NCI-H1436 (cell line): ENCODE measurements at places on chromosomes 2 and 18.

- DNase-seq: peak; percentile 46
These were observed 6.5 kb downstream of the SPR start for GRCh38 chr2:72893594-72894319.

DNA sequence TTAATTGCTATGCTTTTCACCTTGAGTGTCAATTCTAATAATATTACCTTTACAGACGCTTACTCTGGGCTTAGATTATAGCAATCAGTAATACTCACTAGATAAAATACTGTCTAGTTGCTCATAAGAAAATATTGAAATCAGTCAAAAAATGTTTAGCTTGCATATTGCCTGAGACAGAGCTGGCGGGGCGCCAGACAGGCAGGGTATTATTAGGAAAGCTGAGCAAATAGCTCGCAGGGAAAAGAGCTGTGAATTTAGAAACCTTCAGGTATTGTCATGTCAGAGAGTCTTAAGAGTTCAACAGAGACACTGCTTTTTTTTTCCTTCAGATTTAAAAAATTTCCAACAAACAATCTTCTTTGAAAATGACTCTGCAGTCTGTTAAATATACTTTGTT is 118.4 kb downstream of the MEIS1 start:
- DNase-seq: no peak

DNA sequence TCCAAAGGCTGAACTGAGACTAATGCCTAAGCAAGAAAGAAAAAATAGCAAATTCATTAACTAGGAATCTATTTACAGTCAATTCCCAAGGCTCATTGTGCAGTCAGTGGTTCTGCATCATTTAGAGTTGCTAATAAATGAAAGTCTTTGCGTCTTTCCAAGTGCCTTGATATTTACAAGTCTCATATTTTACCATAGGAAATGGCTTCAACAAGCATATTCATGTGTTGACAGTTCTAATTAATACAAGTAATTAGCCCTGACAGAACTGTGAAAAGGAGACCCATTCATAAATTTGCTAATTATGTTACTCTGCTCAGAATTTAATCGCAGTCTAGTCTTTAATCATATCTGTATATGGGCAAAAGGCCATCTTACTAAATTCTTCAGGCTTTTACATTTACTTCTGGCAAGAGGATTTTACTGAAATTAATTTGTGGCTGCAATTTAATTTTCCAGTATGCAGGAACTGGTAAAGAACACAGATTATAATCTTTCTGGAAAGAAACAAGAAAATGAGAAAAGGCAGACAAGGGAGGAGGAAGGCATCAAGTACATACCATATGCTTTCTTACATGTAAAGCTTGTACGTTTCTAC is 126.4 kb downstream of the RHBDD1 start:
- no peak for DNase-seq

DNA sequence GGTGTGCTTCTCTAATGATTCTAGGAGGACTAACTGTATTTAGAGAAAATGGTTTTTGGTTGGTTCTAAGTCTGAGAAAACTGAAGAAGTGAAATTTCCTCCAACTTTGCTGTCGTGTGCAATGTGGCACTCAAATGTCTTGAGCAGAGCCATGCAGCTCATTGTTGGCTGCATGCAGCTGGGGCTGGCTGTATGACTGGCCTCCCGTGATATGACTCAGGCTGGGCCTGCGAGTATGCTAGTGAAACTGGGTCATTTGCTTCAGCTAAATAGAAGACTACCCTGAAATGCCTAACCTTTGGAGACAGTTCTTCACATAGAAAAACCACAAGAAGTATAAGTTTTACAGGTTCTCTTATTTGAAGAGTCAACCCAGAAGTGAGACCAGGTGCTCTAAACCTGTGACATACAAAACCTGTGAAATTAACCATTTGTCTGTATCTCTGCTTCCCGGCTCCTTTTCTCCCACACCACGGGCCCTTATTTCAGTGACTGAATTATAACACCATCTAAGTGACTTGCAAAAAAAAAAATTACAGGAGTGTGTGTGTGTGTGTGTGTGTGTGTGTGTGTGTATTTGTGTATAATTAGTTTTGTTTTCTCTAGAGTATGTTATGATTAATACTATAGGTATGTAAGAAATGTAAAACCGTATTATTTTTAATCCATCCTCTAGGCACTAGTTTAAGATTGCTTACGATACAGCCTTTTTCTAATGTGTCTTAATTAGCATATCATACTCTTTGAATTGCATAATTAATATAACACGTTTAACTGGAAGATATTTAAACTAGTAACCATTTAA is 15.9 kb downstream of the POLI start:
- DNase-seq: no peak

- peak; percentile 22 for DNase-seq
These were observed 132.8 kb downstream of the THADA start for GRCh38 chr2:43462866-43463641.

DNA sequence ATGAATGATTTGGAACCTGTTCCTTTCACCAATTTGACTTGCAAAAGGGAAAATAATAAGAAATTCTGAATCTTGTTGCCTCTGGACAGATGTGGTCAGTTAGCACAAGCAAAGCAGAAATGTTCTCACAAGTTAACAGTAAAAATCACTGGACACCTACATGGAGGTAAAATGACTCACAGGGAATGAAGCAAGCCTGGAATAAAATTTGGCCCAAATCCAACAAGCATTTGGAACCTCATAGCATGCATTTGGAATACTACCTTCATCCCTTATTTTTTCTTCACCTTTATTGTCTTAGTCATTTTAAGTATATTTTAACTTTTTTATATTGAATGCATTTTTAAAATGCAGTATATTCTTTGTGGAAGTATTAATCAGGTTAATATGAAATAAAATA is 602.9 kb downstream of the ARHGAP15 start:
- no peak for DNase-seq

GRCh38 chr2:209976698-209977385 is 25.6 kb upstream of the RPE start:
- no peak for DNase-seq

- DNase-seq: no peak
These were observed 62.2 kb downstream of the PAPOLG start for GRCh38 chr2:60818272-60818671.

DNA sequence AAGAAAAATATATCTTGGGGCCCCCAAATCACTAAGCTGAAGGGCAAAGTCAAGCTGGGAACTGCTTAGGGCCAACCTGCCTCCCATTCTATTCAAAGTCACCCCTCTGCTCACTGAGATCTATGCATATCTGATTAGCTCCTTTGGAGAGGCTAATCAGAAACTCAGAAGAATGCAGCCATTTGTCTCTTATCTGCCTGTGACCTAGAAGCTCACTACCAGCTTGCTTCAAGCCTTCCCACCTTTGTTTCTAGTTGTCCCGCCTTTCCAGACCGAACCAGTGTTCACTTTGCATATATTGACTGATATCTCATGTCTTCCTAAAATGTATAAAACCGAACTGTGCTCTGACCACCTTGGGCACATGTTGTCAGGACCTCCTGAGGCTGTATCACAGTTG is 479.4 kb downstream of the METTL4 start:
- DNase-seq: no peak

- peak; percentile 11 for DNase-seq
These were observed 102.5 kb downstream of the ATL2 start for GRCh38 chr2:38274286-38275276.

DNA sequence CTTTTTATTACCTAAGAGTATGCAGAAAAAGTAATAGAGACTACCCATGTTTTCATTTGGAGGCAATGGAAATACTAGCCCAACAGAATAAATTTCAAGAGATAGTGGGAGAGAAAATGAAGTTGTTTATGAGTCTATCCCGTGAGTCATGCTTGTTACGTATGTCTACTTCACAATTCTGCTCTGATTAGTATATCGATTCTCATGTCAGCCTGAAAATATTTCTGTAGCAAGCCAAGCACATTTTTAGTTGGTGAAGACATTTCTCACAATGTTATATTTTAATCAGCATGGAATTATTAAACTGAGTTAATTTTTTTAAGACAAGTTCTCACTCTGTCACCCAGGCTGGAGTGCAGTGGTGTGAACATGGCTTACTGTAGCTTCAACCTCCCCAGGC is 346.1 kb downstream of the RPRM start:
- no peak for DNase-seq

DNA sequence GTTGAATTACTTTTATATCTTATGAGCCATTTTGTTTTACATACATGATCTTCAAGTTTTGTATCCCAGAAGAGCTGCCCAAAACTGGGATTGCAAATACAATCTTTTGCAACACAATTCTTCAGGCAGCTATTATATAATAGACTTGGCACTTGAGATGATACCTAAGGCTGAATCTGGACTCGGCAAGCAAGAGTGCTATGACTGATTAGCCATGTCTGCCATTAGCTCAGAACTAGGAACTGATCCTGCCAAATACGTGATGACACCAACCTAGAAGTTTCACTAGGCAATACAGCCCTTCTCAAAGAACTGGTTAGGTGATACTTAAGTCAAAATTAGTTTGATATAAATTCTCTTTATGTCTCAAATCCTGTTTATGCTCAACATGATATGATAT is 619.6 kb downstream of the CPS1 start:
- DNase-seq: no peak

DNA sequence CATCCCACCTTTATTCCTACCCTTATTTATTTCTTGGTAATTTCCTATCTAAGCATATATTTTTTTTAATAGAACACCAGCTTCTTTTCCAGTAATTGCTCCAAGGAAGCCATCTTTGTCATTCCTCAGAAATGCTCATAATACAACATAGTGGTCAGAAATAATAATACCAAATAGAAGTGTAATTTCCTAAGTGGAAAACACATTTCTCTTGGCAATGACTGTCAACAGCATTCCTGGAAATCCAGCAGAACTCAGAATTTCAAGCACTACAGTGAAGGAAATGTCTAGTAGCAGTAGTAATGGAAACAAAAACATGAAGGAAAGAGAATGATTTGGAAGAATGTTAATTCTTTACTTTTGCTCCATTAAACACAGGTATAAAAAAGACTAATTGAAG is 56.6 kb downstream of the GDF7 start:
- no peak for DNase-seq

DNA sequence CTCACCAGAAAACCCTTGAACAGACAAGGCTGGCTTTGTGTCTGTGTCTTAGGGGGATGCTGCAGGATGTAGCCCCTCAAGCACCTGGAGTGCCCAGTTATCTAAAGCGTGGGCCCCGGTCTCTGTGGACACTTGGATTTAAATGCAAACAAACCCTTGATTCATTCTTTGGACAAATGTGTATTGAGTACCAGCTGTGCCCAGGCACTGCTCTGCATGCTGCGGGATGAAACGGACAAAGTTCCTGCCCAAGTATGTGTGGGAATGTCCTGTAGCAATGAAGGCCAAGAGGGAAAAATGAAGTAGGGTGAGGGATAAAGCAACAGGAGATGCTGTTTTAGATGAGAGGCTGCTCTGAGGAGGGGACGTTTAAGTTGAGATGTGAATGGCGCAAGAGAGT is 53.9 kb downstream of the BOLA3 start:
- DNase-seq: no peak

- DNase-seq: no peak
These were observed 37.5 kb upstream of the MTCL1 start for GRCh38 chr18:8667846-8668245.

DNA sequence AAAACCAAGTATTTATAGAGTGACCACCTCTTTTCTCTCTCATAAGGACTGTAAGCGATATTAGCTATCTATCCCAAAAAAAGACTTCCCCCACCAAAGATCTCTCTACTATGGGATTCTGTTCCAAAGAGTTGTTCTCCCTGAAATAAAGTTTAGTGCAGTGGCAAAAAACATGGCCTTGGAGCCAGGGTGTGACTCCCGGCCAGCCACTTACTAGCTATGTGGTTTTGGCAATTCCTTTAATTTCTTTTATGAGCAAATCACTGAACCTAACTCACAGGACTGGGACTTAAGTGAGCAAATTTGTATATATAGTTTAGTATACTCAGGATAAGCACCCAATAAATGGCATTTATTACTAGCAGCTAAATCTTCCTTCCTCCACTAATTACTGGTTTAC is 42.6 kb downstream of the SESTD1 start:
- DNase-seq: no peak

- no peak for DNase-seq
These were observed 62.7 kb downstream of the MEIS1 start for GRCh38 chr2:66497431-66498288.

- DNase-seq: no peak
These were observed 16.6 kb upstream of the HK2 start for GRCh38 chr2:74817304-74817675.

DNA sequence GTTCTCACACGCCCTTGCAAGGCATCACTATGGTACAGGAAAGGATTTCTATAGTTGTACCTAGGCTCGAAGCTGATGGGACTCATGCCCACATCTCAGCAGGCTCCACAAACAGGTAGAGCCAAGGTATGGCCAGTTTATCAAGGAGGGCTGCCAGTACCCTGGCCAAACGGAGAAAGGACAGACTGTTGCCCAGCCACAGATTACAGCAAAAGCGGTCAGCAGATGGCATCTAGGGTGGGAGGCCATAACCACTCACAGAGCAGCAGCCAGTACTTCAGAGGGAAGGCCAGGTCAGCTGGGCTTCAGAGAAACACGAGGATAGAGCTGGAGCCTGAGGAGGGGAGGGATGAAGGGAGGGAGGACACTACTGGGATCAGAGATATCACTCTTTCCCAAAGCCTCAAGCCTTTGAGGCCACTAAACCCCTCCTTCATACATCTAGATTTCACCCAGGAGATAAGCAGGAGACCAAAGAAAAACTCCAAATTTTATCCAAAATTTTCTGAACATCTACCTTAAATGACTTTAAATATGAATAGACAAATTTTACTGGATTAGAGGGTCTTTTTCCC is 904.2 kb upstream of the NXPH2 start:
- DNase-seq: no peak

DNA sequence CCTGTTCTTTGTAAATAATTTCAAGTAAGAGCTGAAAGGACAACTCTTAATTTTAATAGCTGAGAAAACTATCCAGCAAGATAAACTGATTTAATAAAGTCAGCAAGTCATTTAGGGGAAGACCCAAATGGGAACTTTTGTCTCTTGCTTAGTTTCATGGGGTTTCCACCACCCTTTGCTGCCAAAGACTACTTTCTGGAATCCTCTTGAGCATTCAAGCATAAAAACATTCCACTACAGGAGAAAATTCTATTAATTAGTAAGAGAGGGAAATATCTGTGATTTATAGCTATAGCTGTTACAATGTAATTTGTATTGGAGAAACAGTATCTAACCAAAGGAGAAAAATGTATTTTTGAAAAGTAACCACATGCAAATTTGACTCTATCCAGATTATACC is 20.6 kb downstream of the EFEMP1 start:
- no peak for DNase-seq

DNA sequence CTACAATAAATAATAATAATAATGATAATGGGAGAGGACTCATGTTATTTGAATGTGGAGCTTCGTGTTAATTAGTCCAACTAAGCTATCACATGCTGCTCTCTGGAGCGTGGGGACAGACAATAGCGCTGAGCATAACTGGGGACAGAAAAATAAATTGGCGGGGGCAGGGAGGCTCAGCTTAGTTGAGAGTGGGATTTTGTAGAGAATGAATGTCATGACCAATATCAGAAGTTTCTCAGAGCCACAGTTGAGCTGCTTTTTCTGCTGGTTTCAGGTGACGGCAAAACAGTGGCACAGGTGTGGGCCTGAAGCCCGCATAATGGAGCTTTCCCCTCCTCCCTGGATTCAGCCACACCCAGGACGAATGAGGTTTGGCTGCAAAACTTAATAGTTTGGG is 111.1 kb upstream of the CAB39 start:
- DNase-seq: no peak
